ENCODE measurements at places on chromosomes 2 and 18.
A peak's percentile ranks its signal among the peaks of the same experiment; 100 is the strongest.

GRCh38 chr18:76923485-76924085 lies 101.2 kb downstream of the ZNF236 start:
- no peak for DNase-seq

GRCh38 chr2:185970148-185970852 lies 231.7 kb downstream of the FSIP2 start:
- DNase-seq: peak; percentile 20

DNA sequence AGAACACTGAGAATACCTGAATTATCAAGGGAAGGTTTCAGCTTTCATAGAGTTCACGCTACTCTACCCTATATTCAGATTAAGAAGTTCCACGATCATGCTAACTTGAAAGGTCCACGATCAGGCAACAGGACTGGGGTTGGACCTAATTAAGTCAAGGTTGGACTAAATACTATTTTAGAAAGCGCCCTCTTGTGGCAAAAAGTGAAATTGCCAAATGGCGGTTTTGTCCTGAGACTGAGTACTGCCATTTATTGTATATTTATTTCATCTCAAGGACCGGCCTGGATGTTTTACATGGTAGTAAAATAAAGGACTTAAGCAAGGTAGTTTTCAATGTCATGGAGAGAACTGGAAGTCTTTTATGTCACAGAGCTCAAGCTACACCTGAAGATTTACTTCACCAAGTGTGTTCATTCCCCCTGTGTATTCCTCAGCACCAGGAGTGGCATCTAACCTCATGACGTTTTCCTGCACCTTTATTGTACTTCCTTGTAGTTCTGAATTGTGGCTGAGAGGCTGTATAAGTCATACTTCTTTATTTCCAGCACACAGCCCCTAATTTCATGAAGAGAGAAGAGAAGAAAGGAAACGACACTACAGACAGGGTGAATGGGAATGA lies 56.8 kb downstream of the SRD5A2 start:
- DNase-seq: peak; percentile 15

DNA sequence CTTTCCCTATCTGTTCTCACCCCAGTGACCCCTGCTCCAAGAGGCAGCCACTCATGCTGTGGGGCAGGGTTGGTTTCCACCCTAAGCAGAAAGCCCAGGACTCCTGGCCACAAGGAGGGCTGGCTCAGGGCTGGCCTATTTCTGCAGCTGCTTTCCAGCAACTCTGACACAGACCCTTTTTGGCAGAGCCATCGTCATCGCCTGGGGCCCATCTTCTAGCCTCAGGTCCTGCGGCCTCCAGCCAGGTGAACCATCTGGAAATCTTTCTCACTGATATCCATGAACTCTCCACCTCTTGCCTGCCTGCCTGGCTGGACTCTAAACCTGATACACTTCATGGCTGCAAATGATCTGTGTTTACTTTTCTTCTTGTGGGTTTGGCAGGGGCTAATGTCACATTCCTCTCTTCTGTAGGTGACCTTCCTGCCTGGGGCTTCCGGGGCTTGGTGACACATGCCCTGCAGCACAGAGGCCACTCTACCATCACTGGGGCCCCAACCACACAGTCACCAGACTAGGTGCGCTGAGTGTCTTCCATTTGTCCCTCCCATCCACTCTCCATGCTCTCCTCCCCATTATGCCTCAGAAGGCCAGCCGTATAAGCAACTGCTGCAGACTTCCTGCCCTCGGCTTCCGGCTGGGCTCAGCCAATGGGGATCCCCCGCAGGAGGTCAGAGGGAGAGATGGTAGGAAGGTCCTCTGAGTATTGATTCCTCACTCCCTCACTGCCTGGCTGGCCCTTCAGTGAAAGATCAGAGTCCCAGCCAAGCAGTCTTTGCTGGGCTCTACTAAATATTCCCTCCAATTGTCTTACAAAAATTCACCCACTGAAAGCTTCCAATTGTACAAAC lies 9.7 kb upstream of the COPS8 start:
- no peak for DNase-seq

GRCh38 chr2:71831193-71831577 lies 316.5 kb downstream of the CYP26B1 start:
- DNase-seq: peak; percentile 94

DNA sequence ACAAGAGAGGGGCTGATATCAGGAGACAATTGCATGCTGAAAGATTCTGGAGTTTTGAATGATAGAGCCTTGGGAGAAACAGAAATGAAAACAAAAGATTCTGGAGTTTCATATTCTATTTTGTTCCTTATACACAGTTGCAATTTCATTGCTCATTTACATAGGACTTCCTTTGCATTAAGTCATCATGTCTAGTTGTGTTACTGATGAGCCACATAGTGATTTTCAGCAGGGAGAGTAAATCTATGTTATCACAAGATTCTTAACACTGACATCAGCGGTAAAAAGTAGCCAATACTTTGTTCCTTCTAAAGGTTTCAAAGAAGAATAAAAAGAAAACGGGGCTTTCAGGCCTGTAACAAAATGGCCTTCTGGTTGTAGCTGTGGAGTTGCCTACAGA lies 7.1 kb downstream of the ADAM17 start:
- DNase-seq: no peak

DNA sequence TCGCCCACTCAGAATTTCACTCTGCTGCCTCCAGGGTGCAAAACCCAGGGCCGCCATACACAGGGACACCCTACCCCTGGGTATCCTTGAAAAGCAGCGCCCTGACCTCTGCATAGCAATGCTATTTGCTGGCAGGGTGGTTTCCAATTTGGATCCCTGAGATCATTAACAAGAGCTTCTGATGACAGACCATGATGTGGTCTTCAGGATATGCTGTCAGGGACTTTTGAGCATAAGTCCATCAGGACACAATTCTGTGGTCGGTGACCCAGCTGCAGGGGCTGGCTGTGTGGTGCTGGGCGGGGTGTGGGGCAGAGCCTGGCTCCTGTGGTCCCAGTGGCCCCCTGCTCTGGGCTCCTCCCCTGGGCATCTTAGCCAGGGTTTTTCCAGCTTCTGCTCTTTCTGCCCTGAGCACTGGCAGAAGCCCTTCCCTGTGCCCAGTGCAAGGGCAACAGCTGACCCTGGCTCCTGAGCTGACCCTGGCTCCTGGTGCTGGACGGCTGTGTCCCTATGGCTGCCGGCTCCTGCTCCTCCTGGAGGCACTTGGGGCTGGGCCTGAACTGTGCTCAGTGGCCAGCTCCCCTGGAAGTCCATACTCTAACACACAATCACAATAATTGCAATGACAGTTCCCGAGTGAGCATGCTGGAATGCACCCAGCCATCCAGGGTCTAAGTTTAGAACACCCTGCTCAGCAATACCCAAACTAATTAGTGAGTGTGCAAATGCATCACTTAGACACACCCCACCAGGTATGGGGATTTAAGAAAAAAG lies 271.5 kb downstream of the HDAC4 start:
- DNase-seq: no peak

GRCh38 chr2:51791496-51791895 lies 759.6 kb upstream of the NRXN1 start:
- DNase-seq: no peak

DNA sequence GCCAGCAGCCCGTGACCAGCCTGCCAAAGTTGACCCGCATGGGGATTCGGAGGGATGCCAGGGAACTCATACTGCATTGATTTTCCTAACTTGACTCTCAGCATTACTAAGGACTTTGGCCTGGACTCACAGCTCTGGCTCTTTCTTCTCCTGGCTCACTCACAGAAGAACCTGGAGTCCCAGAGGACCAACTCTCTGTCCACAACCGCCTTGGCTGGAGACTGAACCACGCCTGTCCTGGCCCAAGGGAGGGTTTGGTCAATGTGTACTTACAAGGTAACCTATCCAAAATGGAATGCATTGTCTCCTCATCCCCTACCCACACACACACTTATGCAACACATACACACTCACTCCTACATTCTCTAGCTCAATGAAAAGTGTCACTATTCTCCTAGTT lies 135.6 kb upstream of the KLHL29 start:
- no peak for DNase-seq

GRCh38 chr2:233252227-233252626 lies 754 bp downstream of the ATG16L1 start:
- no peak for DNase-seq

DNA sequence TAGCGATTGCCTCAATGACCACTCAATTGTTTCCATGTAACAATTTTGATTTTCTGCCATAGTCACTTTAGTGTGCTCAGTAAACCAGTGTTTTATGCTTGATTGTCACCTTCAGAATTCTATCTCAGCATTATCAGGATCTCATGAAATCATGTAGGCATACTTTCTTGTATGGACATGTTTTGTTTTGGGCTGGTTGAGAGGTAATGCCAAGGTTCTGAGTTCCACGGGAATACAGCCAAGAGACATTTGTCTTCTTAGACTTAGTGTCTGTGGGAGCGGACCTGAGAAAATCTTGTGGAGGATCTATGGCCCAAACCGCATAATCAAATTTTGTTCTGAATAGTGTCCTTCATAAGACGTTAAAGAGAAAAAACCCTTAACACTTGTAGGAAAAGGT lies 10.2 kb downstream of the MSTN start:
- DNase-seq: no peak

DNA sequence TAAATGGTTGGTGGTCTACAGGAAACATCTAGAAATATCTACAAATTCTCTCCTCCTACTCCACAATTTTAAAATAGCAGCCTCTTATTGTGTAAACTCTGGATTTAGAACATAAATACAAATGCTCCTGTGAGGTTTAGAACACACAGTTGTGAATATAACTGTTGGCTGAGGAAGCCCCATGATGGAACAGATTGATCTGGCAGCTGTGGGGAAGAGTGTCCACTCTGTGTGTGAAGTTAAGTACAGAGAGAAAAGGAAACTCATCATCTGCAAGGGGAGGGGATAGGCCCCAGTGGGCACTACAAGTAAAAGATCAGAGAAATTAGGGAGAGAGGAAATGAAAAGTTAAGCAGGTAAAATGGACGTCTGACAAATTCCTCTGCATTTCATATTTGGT lies 422.7 kb upstream of the FSHR start:
- DNase-seq: no peak

- peak; percentile 22 for DNase-seq
Measured at GRCh38 chr2:157837851-157838441, 38.2 kb downstream of the ACVR1 start.

DNA sequence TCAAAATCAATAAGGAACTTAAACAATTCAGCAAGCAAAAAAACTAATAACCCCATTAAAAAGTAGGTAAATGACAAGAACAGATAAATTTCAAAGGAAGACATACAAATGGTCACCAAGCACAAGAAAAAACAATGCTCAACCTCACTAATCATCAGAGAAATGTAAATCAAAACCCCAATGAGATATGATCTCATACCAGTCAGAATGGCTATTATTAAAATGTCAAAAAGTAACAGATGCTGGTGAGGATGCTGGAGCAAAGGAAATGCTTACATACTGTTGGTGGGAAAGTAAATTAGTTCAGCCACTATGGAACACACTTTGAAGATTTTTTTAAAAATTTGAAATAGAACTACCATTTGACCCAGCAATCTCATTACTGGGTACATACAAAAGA lies 538.0 kb downstream of the TMX3 start:
- peak; percentile 41 for DNase-seq

DNA sequence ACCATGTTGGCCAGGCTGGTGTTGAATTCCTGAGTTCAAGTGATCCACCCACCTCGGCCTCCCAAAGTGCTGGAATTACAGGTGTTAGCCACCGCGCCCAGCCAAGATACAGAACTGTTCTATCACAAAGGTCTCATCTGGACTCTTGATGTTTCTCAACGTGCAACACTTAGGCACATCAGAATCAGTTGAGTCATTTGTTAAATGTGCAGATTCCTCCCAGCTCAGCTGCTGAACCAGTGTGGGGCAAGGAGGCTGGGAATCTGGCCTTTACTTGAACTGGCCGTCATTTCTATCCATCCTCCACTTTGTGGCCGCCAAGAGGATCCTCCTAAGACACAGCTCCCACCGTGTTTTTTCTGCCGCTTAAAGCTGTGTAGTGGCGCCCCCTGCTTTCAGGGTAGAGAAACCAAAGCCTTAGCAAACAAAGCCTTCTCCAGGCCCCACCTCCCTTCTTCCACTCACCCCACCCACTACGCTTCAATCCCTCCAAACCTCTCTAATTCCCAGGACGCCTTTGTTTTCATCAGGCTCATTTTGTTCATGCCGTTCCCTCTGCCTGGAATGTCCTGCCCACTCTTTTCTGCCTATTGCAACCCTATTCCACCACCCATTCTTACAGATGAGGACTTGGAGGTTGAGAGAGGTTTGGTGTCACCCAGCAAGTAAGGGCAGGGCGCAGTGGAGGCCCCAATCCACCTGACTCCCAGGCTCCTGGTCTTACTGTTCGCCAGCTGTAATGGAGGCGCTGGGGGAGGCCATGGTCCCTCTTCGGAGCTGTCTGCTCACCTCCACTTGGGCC lies 776 bp upstream of the SPEG start:
- DNase-seq: peak; percentile 47

DNA sequence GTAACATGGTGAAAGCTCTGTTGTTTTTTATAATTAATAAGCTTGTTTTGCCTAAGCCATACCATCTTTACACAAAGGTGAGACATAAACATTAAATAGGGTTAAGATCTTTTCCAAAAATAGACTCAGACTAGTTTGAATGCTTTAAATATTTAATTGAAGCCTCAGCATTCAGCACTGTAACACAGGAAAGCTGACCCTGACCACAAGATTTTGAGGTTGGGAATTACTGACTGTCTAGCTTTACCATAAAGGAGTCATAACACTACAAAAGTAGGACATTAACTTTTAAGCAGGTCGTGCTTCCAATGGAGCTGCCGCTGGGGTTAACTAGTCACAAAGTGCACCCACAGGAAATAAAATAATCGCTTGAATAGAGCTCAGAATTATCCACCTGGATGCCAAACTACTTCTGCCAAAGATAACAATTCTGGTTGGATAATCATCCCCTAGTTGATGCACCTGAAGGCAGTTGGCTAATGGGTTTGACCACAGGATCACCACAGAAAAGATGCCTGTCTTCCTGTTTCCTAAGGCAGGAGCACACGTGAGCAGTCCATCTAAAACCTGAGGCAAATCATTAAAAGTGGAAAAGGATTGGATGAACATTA lies 106.2 kb downstream of the COBLL1 start:
- DNase-seq: peak; percentile 73

DNA sequence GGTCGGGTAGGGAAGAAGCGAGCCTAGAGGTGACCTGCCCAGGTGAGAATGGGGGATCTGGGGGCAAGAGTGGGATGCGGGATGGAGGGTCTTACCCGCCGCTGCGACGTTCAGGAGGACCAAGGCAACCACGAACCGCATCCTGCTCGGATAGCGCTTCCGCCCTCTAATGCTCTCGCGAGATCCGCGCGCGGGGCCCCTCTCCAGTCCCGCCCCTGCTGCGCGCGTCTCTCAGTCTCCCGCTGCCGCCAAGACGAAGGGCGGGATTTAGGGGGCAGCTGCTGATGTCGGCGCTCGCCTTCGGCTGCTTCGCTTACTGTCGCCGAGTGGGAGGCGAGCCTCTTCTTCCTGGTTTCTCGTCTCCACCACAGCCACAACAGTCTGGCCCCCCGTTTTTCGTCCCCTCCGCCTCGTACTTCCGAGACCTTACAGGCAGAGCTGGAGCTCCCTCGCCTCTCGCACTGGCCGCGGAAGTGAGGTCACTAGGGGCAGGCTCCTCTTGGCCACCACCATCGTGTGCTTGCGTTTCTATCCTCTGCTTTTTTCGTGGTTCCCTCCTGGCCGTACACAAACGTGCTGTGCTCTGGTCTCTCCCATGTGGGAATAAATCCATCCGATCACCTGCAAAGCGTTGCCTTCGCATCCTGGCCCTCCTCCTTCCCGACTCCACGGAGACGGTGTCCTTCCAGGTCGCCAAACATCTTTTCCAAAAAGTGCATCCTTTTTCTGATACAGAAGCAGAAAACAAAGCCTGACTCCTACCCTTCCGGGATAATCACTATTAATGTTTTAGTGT lies at the start of gene TGOLN2:
TGOLN2 (minus strand) TSS at position 168 of the 796 bp plus-strand sequence; CDS start at position 141, 27 bp downstream.
- peak; percentile 75 for DNase-seq
